ENCODE measurements at places on chromosomes 1 and 21.

- no peak for DNase-seq
Measured at GRCh38 chr21:41479686-41480085, 28.3 kb downstream of the TMPRSS2 start.

- DNase-seq = no peak
Measured at GRCh38 chr1:74791491-74791890, 58.5 kb downstream of the TYW3 start.

DNA sequence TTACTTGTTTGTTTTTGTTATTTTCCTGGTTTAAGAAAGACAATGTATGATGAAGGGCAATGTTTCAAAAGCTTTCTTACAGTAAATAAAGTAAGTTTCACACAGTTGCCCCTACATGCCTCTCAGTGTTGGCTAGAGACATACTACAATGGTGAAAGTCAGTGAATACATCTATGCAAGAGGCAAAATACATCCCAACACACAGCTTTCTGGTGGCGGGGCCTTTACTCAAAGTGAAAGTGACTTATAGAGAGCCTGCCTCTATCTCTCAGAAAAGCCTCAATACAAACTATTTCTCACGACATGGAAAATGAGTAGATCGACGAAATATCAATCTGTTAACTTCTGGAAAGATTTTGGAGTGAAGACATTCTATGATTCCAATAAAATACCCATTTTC is 122.3 kb downstream of the SLC30A10 start:
- no peak for DNase-seq

GRCh38 chr1:210223226-210223904 is 9.2 kb upstream of the SERTAD4 start:
- no peak for DNase-seq

DNA sequence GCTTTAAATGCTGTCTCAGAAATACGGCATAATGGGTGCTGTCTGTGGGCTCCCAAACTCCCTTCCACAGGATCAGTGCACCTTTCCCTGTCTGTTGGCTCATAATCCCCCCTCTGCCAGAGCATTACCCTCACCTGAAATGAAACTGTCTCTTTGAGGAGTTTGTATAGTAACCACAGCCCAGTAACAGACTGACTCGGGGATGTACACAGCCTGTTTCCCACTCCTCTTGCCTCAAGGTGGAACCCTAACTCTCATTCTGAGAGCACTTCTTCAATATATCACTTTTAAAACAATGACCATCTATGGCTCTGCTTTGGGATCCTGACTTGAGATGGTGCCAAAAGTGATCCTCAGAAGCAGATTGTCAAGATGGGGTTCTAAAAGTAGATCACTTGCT is 332.5 kb downstream of the AMY1C start:
- no peak for DNase-seq

Measured in iris pigment epithelial cell (primary cell).